ENCODE measurements at places on chromosomes 3 and 15. TPM values are rescaled to one million over a fixed set of nuclear protein-coding genes. Genes with fewer than 3 reads are reported as not detected.

The CHAC1 gene
- 0.81 TPM for total RNA-seq

The FAM131A gene
- total RNA-seq: 33.4 TPM

The LDHAL6B gene
- not detected for total RNA-seq

The CCDC39 gene
- total RNA-seq: not detected

The RCN2 gene
- total RNA-seq: 22.2 TPM

The FOXL2NB gene
- total RNA-seq: not detected

The ADGRG7 gene
- not detected for total RNA-seq

The RARB gene
- total RNA-seq: 17.5 TPM

The MESP2 gene
- total RNA-seq: 0.51 TPM

The GOLGA8Q gene
- total RNA-seq: 0.65 TPM

The THUMPD3 gene
- 48.3 TPM for total RNA-seq

The BBX gene
- total RNA-seq: 37.7 TPM

The DPPA2 gene
- total RNA-seq: not detected

The CAND2 gene
- total RNA-seq: 56.7 TPM

The IMPG2 gene
- total RNA-seq: 0.14 TPM

The DOCK3 gene
- total RNA-seq: 3.9 TPM

The PATL2 gene
- 3.3 TPM for total RNA-seq

The IL17RB gene
- 3.2 TPM for total RNA-seq

The CLDN18 gene
- total RNA-seq: not detected

DNA sequence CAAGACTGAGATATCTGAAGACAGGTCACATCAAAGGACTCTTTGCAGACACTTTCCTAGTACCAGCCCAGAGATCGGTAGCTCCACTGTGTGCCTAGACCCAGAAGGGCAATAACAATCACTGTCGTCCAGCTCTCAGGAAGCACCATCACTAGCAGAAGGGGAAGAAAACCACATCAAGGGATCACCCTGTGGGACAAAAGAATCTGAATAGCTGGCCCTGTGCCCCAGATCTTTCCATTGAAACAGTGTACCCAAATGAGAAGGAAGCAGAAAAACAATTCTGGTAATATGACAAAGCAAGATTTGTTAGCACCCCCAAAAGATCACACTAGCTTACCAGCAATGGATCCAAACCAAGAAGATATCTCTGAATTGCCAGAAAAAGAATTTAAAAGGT lies 404.4 kb upstream of the NECTIN3 start:
- no peak for DNase-seq

DNA sequence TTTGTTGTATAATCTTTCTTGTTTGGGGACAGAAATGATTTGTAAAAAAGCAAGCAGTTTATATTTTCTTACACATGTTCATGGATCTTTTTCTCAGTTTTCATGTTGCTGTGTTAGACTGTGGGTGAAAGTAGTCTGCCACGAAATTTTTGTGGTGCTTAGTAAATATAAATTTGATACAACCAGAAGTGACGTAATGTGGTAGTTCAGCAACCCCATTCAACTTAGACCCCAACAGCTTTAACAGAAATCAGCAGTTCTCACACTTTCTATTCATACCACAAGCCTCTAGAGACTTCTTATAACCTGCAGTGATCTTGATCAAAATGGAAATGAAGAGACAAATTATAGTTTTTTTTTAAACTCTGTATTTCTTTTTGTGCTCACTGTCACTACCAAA lies 120.2 kb upstream of the IGSF10 start:
- no peak for DNase-seq

- DNase-seq: no peak
These were observed 48.4 kb downstream of the GOLIM4 start for GRCh38 chr3:168047190-168047795.

- DNase-seq: no peak
These were observed 6.5 kb downstream of the MUC4 start for GRCh38 chr3:195805181-195805580.

DNA sequence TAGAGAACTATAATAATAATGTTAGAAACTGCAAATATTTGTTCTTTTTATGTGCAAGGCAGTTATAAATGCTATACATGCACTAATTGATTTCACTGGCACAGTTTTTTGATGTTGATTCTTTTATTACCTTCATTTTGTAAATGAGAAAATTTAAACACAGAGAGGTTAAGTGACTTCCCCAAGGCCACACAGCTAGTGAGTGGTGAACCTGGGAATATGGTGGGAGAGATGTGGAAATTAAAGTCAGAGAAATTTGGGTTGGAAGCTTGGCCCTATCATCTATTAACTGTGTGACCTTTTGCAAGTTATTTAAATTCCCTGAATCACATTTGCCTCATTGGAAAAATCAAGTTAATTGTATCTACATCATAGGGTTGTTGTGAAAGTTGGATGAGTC lies 39.6 kb upstream of the AKAP13 start:
- no peak for DNase-seq

DNA sequence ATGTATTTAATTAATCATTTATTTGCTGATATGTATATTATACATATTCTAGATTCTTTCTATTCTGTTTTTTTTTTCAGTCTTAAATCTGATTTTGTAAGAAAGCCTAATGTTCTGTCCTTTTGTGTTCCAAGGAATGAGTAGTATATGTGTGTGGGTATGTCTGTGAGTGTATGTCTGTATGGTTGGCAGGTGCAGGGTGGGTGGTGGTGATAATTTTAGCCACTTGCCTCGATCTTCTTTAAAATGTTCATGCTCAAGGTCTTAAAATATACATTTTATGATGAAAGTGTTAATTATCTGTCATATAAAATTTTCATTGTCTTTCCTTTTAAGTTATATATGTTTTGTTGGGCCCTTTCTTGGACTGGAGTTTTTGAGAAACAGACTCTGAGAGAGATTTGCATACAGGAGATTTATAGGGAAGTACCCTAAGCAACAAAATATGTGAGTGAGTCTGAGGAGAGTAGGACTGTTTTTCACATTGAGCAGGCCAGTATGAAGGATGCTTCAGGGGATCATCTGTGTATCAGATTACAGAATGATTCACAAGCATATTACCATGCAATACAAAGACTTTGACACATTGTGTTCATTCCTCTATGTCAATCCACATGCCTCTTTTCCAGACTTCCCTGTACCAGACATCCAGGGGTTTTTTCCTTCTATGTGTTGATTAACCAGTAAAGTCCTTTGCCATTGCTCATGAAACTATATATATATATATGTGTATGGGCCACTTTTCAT lies 211.0 kb upstream of the DPPA4 start:
- DNase-seq: no peak

- no peak for DNase-seq
These were observed 118.5 kb downstream of the EEFSEC start for GRCh38 chr3:128271536-128272332.

- no peak for DNase-seq
These were observed 1043.8 kb downstream of the OTOL1 start for GRCh38 chr3:162540421-162540820.

- DNase-seq: no peak
These were observed 39.8 kb downstream of the PRICKLE2 start for GRCh38 chr3:64185436-64185835.

DNA sequence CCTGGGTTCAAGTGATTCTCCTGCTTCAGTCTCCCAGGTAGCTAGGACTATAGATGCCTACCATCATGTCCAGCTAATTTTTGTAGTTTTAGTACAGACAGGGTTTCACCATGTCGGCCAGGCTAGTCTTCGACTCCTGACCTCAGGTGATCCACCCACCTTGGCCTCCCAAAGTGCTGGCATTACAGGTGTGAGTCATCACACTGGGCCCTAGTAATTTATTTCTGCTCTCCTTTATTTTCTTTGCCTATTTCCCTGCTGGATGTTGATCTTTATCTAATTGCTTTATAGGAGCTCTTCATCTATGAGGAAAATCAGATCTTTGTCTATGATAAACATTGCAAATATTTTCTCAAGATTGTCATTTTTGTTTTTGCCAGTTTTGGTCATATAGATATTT lies 31.7 kb downstream of the UQCC5 start:
- DNase-seq: no peak

- DNase-seq: no peak
These were observed 46.8 kb downstream of the MYO5A start for GRCh38 chr15:52481915-52482314.

DNA sequence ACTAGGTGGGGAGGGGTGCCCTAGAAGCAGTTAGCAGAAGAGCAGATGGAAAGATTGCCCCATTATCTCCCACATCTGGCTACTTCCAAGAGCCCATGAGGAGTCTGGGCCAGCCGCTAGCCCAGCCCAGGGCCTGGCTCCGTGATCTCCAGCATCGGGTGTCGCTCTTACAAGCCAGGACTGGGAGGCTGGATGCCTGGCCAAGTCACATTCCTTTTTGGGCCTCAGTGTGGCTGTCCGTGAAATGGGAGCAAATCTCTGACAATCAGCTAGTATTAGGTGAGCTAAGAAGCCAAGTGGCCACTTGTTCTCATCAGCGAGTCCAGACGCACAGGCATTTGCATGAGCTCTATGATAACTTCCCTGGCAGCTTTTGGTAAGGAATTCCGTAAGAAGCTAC lies 23.3 kb upstream of the DOCK3 start:
- DNase-seq: no peak

GRCh38 chr3:7382293-7383010 lies 521.5 kb downstream of the GRM7 start:
- no peak for DNase-seq

DNA sequence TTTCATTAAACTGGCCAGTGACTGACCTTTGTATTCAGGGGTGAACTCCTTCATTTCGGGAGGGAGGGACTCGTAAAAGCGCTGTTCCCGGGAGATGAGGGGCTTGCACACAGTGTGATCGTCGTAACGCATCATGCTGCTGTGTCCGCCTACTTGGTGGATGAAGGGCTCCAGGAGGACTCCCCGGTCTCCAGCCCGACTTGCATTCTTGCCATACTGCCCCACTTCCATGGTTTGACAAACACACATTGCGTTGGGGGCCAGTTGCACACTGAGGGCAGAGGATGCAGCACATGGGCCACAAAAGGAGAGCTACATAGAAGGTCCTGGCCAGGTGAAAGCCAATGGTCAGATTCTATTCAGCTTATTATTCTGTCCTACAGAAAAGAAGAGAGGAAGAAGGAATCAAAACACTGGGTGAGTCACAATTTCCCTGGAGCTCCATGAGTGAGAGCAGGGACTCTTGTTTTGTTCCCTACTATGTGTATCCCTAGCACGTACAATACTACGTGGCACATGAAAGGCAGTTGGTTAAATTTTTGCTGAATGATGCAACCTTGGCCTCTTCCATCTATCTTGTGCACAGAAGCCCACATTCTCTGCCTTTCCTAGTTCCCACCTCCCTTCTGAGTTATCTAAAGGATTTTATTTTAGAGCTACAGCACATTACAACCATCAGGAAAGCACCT lies 24.2 kb upstream of the GMPPB start:
- no peak for DNase-seq

DNA sequence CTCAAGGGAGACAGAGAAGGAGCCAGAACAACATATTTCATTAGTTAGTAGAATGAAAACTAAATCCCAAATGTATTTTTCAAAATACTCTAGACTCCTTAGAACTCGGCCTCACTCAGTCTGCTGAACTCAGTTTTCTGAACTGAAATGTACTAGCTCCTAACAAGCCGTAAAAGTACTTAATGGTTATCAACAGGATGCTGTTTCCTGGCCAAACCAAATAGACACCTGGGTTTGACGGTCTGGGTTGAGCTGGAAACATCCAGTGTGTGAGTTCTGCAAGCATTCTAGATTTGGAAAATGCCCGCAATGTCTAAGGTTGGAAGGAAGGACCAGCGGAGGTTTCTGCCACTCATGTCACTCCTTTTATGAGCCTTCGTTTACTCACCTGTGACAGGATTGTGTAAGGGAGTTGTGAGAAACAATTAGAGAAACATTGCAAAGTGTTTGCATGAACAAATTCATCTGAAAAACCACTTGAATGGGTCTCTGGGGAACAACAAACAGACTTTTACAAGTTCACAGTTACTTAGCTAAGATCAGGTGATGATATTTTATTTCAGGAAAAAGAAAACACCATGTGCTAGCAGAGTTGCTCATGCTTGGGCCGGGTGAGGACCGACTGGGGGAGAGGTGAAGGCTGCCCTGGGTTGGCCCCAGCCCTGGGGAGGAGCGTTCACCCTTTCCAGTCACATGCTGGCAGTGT lies 151.0 kb downstream of the ALDH1A2 start:
- peak; percentile 69 for DNase-seq

GRCh38 chr3:23819599-23820360 lies 14.0 kb downstream of the UBE2E1 start:
- no peak for DNase-seq

DNA sequence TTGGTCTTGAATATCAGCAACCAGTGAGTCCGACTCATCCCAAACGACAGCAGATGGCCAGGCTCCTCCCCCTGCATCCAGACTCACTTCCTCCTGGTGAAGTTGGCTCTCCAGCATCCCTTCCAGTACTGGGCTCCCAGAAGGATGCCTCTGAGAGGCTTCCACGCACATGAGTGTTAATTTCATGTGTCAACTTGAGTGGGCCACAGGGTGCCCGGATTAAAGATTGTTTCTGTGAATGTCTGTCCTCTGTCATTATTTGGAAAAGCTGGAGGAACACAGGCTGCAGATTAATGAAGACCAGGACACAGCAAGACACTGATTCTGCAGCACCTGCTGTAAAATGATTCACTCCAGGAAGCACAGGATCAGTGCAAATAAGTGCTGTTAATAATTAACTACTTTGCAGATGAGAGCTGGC lies 99.8 kb downstream of the ATP10A start:
- DNase-seq: no peak

GRCh38 chr15:69095274-69095673 lies 65.2 kb upstream of the GLCE start:
- DNase-seq: no peak

- peak; percentile 71 for DNase-seq
These were observed 25.4 kb downstream of the LINGO1 start for GRCh38 chr15:77607111-77607893.

- no peak for DNase-seq
These were observed 32.7 kb downstream of the IQSEC1 start for GRCh38 chr3:13040361-13041074.

DNA sequence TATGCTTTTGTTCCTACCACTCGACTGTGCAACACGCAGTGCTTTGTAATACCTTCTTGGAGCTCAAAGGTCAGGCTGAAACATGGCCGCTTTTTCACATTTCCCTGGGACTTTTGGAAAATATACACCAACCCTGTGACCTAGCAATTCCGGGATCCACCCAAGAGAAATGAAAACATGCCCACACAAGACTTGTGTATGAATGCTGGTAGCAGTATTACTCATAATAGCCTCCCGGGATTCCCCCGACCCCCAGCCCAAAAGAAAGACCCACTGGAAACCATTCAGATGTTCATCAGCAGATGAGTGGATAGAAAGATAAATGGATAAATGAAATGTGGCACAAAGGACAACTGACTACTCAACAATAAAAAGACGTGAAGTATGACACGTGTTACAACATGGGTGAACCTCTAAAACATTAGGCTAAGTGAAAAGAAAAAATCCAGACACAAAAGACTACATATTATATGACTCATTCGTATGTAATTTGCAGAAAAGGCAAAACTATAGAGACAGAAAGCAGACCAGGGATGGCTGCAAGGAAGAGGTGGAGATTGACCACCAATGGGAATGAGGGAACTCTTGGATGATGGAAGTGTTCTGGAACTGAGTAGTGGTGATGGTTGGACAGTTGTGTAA lies 104.1 kb downstream of the PGPEP1L start:
- no peak for DNase-seq

GRCh38 chr15:27448986-27449385 lies 478.0 kb downstream of the GABRG3 start:
- DNase-seq: no peak

All from Right ventricle myocardium inferior (tissue), 1 donor.